ENCODE measurements at places on chromosomes 4 and X. TPM values are rescaled to one million over a fixed set of nuclear protein-coding genes. Genes with fewer than 3 reads are reported as not detected.

The ANK2 gene
- 0.68 TPM for total RNA-seq

The EFHC2 gene
- 0.24 TPM for total RNA-seq

The FAM50A gene
- total RNA-seq = 109 TPM

The CSN2 gene
- not detected for total RNA-seq

The ZNF141 gene
- total RNA-seq = 2.7 TPM

The PTPN13 gene
- total RNA-seq = 3.7 TPM

The TEX13D gene
- not detected for total RNA-seq
